ENCODE measurements at places on chromosomes 1 and 21. TPM values are rescaled to one million over a fixed set of nuclear protein-coding genes. Genes with fewer than 3 reads are reported as not detected.

GRCh38 chr1:39384305-39384704 lies 107.1 kb upstream of the BMP8A start:
- H3K4me3 ChIP-seq = no peak overlapping the region
- H3K36me3 ChIP-seq = no peaks in the 10 kb centered on the region
- H3K27ac ChIP-seq = no peak overlapping the region
- DNase-seq = no peak

DNA sequence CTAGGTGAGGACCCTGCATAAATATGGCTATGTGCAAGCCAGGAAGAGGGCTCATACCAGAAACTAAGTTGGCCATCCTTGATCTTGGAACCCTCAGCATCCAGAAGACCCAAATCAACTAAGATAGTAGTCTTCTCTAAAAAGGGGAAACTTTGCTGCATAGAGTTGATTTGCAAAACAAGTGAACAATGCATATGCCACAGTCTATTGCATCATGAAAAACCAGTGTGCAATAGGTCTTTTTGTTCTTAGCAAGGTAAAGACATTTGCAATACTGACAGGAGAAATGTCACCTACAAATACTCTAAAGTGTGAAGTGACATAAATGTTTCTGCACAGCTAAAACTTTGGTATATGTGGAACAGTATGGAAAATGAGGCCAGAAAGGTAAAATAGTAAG lies 2.0 kb upstream of the IFI16 start:
- peaks cover 41% of the 10 kb centered on the region for H3K4me1 ChIP-seq
- no peaks in the 10 kb centered on the region for H3K27me3 ChIP-seq
- H3K4me3 ChIP-seq = no peak overlapping the region
- no peaks in the 10 kb centered on the region for H3K36me3 ChIP-seq

EDN2 gene
- total RNA-seq = 9.3 TPM

MATN1 gene
- 0.49 TPM for total RNA-seq

FAM151A gene
- total RNA-seq = not detected
